Muscle of back (tissue), 13 donors: ENCODE measurements at places on chromosomes 7 and 10.
A peak's percentile ranks its signal among the peaks of the same experiment; 100 is the strongest.

GRCh38 chr10:29248158-29248557 is 40.7 kb upstream of the LYZL1 start:
- no peak for DNase-seq

GRCh38 chr10:128339753-128340152 is 213.5 kb upstream of the MKI67 start:
- DNase-seq: peak; percentile 47

GRCh38 chr10:37952926-37953325 is 23.5 kb downstream of the ZNF25 start:
- no peak for DNase-seq

DNA sequence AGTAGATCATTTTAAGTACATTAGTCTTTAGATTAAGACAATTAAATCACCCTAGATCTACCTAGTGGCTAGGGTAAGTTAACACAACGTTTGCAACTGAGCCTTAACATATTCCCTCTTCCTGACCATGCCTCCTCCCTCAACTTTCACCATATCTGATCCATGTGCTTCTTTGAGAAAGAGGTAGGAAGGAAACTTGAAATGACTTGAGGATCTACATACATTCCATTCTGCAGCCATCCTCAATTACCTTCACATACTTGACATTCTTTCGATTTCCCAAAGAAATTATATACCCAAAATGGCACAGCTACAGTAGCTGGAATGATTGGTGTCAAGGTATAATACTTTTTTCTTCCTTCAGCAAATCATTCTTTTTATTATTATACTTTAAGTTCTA is 12.9 kb upstream of the SEPTIN7 start:
- no peak for DNase-seq

DNA sequence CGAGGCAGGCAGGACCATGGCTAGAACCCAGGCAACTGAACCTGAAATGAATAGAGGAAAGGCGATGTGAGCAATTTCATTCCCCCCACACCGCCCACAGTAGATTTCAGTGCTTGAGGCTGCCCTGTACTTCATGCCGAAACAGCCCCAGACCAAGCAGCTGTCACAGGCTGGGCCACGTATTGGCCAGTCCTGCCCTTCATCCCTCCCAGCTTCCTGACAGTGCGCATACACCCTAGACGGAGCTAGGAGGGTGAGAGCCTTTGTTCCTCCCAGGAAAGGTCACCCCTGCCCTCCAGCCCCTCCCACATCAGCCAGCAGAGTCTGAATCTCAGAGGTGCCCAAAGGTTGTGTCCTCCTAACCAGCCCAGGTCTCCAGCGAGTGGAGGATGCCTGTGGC is 98.8 kb downstream of the ZMIZ1 start:
- no peak for DNase-seq

DNA sequence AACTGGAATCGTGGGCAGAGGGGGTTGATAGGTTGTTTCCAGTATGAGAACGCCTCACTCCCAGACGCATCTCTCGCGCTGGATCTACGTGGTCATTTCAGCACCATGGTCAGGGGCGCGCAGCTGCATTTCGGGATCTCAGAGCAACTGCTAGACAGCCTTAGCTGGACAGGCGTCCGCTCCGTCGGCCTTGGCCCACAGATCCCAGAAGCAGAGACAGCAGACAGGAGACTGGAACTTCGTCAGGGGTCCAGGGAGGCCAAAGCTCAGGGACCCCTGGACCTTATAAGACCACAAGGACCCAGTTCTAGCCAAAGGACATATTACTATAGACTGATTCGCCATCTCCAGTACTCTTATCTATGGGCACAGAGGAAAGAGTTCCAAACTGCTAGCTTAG is 5.3 kb downstream of the NEUROG3 start:
- DNase-seq: peak; percentile 17

DNA sequence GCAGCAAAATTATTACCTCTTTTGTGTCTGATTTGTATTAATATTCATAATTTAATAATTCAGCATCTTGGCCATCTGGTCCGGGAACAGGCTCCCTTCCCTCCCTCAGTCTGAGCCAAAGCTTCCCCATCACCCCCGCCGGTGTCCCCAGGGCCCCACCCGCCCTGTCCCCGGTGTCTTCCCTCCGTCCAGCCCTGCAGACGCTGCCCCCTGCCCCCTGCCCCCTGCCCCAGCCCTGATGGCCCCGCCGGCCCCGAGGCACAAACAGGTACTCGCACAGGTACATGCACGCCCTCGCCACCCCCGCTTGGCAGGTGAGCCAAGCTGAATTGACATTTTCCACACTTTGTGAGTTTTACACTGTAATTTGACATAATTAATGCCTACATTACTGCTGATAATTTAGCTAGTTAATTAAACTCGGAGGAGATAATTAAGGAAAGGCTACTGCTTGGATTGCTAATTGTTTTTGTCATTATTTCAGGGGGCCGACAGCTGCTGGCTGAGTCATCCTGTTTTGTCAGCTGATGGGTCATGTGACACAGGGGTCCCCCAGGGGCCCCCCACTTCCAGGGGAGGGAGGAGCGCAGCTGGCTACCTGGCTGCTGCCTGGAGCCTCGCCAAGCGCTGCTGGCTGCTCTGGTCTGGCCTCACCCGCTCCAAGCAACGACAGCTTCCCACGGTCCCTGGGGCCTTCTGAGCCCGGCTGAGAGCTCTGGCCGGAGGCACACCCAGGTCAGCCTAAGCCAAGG is 36.6 kb downstream of the MICALL2 start:
- DNase-seq: peak; percentile 58

GRCh38 chr7:44681645-44682044 is 67.0 kb upstream of the ZMIZ2 start:
- no peak for DNase-seq

- no peak for DNase-seq
These were observed 148.4 kb upstream of the KLF14 start for GRCh38 chr7:130882396-130882795.

DNA sequence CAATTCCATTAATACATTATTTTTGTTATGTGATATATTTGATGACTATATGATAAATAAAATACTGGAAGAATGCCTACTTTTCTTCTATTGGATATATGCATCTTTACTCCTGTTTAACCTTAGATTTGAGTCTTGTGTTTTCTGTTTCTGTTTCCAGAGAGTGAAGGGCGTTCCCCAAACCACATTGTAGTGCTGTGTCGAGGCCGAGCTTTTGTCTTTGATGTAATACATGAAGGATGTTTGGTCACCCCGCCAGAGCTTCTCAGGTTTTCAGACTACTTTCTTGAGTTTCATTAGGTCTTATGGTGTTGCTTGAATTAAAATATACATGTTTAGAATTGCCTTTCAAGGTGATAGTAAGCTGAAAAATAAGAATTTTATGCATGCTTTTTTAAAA is 23.8 kb downstream of the CROT start:
- DNase-seq: no peak

DNA sequence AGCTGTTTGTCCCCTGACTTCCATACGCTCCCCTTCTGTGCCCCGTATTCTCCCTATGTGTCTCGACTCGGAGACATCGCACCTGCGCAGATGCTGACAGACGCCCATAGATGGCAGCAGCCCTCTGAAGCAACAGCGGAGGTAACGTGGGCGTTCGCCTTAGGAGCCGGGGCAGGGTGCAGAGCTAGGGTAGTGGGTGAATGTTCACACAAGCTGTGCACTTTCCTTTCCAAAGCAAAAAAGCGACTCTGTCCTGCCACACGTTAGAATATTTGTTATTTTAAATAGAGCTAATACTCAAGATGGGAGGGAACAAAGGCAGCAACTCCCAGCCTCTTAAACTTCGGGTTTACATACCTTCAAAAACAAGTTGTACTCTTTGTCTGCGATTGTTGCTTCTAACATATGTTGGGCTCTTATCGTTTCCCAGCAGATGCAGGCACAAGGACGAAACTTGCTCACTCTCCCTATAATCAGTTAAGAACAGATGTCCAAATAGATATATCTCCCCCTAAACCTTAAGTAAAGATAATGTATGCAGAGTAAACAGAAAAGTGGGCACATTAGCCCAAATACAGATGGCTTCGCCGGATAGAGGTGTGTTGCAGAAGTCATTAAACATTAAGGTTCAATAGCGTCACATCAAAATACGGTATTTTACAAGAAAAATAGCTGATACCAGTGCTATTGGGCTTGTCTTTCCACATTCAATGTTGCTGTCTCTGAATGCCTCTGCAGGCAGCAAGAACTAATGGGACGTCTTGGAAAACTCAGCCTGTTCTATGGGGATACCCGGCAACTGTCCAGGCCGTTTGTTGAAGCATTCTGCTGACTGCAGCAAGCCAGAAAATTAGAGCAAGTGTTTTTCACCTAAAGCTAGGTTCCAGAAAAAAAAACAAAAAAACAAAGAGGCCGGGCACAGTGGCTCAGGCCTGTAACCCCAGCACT is 340.3 kb upstream of the PRKCQ start:
- DNase-seq: peak; percentile 80

GRCh38 chr7:83096065-83096580 is 66.6 kb downstream of the PCLO start:
- DNase-seq: no peak

GRCh38 chr10:101552442-101552841 is 35.6 kb downstream of the POLL start:
- DNase-seq: no peak

- DNase-seq: no peak
These were observed 14.2 kb downstream of the INPP5A start for GRCh38 chr10:132551808-132552130.
